ENCODE measurements at places on chromosomes 16 and 17.

DNA sequence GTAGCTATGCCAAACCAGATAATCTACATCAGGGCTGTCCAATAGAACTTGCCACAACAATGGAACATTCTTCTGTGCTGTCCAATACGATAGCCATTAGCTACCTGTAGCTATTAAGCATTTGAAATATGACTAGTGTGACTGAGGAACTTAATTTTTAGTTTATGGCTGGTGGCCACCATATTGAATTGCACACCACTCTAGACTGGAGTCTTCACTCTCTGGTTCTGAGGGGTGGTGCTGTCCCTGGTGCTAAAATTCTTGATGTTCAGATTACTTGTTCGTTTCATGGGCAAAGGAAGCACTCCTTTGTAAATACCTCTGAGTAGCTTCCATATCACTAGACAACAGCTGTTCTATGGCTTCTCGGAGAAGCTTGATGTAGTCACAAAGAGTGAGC, 296.6 kb downstream of the NPIPA8 start:
- no peak for DNase-seq

- DNase-seq: no peak
Measured at GRCh38 chr16:15822957-15823356, 33.9 kb downstream of the MYH11 start.

GRCh38 chr17:38960402-38960801, 6.8 kb downstream of the FBXO47 start:
- no peak for DNase-seq

- no peak for DNase-seq
Measured at GRCh38 chr17:17800504-17801021, 36.2 kb downstream of the SREBF1 start.

DNA sequence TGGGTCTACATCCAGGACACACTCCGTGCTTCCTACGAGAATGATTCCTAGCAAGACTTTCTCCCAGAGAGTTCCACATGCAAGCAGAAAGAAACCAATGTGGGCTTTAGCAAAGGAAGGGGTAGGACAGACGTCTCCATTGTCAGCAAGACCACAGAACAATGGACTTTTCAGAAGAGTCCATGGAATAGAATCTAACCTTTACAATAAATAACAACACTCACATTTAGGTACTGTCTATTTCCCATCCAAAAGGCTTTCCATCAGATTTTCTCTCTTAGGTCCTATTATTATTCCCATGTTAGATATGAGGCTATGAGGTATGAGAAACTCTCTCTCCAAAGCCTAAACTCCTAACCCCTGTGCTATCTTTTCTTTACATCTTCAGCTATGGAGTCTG, 360.9 kb downstream of the GRIN2A start:
- no peak for DNase-seq

DNA sequence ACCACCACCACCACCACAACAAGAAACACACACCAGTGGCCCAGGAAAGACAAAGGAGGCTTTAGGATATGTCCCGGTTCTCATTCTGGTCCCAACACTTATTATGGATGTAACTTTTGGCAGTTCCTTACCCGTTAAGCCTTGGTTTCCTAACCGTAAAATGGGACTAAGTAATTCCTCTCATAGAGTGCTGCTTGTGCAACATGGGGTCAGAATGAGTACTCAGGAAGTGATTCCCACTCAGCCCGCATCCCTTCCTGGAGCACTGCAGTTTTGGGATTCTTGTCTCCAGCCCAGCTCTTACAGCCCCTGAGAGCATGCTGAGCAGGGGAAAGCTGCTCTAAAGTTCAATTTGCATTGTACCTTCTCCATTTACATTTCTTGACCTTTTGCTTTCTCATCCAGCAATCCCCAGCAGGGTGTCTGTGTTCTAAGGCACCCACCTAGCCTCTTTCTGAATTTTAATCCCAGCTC, 262.6 kb downstream of the PRKCA start:
- DNase-seq: no peak
